NCI-H1092 (cell line): ENCODE measurements at places on chromosomes 5 and 9.

- DNase-seq = no peak
These were observed 724.1 kb upstream of the MEF2C start for GRCh38 chr5:89606939-89607534.

GRCh38 chr5:34865091-34865490, 26.1 kb downstream of the TTC23L start:
- DNase-seq = no peak

DNA sequence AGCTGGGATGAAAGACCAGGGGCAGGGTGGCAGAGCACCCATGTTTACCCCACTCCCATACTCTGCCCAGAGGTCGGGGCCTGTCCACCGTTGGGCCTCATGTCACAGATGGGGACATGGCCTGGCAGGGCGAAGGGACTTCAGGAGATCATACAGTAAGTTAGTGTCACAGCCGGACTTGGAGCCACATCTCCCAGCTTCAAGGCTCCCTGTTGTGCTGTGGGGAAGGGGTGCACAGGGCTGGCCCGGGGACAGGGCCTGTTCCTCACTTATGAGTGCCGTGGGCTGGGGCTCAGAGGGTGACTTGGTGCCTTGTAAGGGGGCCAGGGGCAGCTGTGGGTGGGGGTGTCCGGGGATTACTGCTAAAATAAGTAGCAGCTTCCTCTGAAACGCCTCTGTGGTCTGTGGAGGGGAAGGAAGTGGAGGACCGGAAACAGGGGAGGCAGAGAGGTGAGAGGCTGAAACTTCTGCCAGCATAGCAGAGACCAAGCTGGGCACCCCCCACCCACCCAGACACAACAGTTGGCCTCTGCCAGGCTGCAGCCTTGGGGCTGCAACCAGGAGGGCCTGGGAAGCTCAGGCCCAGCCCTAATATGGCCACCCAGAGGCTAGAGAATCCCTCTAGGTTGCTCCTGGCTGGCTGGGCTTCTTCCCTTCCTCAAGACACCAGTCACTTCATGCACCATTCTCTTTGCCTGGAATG, 41.1 kb upstream of the NEK6 start:
- no peak for DNase-seq

GRCh38 chr5:114830114-114830513, 339.6 kb downstream of the TRIM36 start:
- no peak for DNase-seq
